ENCODE measurements at places on chromosomes 2 and 18.

DNA sequence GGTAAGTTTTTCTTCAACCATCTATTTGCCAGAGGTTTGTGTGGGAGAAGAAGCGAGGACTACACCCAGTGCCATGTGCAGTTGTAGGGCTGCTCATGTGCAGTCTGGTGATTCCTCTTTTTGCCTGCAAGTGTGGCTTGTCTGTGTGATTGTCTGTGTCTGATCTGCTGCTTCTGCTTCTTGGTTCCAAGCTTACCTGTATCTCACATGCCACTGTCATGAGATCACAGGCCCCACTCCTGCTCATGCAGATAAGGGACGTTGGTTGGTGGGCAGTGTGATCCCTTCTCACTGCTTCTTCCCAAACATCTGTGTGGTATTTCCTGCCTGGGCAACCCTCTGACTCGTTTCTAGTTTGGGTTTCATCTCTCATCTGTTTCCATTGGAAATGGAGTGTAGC, 27.1 kb downstream of the RRM2 start:
- no peak for DNase-seq

- DNase-seq = no peak
These were observed 1.2 kb downstream of the ZNF236 start for GRCh38 chr18:76823587-76824011.

DNA sequence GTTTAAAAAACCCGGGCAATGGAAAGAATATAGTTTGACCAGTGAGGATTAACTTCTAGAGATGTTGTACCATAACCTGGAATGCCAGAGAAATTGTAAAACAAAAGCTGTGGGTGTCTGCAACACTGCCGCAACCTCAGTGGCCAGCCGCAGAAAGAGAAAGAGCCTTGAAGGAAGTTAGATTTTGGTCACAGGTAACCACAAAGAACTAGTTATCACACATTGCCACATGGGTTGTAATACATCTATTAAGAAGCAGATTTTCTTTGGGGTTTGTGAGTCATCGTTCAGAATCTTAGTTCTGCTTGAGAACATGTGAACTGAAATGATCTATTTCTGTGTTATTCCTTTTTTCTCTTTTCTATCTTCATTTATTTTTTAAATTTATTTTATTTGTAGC, 222.9 kb upstream of the AGAP1 start:
- peak; percentile 87 for DNase-seq

GRCh38 chr2:144456680-144457079, 63.2 kb downstream of the ZEB2 start:
- no peak for DNase-seq

All from Jurkat, Clone E6-1 (cell line).